Lung (tissue), 17 donors: ENCODE measurements at places on chromosomes 4 and X. TPM values are rescaled to one million over a fixed set of nuclear protein-coding genes. Genes with fewer than 3 reads are reported as not detected.
A peak's percentile ranks its signal among the peaks of the same experiment; 100 is the strongest.

DNA sequence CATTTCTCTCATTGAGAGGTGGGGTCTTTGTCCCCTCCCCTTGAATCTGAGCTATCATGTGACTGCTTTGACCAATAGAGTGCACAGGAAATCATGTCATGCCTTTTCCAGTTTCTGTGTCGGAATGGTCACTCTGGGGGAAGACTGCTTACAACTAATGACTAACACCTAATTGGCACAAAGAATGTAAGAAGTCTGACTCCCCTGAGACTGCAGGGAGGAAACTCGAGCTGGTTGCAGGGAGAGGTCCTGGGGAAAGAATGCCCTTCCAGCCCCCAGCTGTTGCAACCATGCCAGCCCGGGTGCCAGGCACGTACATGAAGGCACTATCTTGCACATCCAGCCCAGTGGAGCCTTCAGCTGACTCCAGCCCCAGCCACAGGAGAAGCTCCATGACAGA, 254.2 kb downstream of the DHX15 start:
- H3K27ac ChIP-seq: no peak overlapping the region
- no peak overlapping the region for H3K4me3 ChIP-seq

GRCh38 chr4:143489106-143489505, 24.4 kb upstream of the SMARCA5 start:
- H3K36me3 ChIP-seq: no peaks in the 10 kb centered on the region
- no peaks in the 10 kb centered on the region for H3K27me3 ChIP-seq
- no peak overlapping the region for H3K4me3 ChIP-seq
- no peaks in the 10 kb centered on the region for H3K4me1 ChIP-seq

GRCh38 chr4:140174543-140174942, 20.6 kb upstream of the MAML3 start:
- DNase-seq: no peak
- H3K27me3 ChIP-seq: no peaks in the 10 kb centered on the region
- H3K4me1 ChIP-seq: no peaks in the 10 kb centered on the region
- no peak overlapping the region for H3K4me3 ChIP-seq
- H3K36me3 ChIP-seq: no peaks in the 10 kb centered on the region
- no peak overlapping the region for H3K27ac ChIP-seq

DNA sequence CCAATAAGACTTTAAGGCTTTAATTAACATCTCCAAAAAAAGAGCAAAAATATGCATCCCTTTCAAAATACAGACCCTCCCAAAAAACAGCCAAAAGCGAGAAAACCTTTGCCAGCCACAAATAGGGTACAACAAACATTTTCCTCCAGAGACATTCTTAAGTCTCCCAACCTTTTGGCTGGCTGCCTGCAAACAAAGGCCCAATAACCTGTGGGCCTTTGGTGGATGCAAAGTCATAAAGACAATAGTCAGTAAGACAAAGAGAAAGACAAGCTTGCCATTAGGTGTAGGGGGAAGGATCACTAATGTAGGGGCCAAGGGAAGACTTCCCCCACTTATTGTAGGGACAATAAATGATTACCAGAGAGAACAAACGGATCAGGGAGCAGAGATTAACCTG, 215.5 kb upstream of the ZFP42 start:
- no peak overlapping the region for H3K27ac ChIP-seq
- no peak for DNase-seq
- no peaks in the 10 kb centered on the region for H3K27me3 ChIP-seq
- no peaks in the 10 kb centered on the region for H3K4me1 ChIP-seq
- H3K4me3 ChIP-seq: no peak overlapping the region

- H3K27me3 ChIP-seq: no peaks in the 10 kb centered on the region
- no peak overlapping the region for H3K27ac ChIP-seq
- DNase-seq: peak; percentile 59
- no peaks in the 10 kb centered on the region for H3K36me3 ChIP-seq
Observed at GRCh38 chr4:81905971-81906370, 434.3 kb upstream of the RASGEF1B start.

DNA sequence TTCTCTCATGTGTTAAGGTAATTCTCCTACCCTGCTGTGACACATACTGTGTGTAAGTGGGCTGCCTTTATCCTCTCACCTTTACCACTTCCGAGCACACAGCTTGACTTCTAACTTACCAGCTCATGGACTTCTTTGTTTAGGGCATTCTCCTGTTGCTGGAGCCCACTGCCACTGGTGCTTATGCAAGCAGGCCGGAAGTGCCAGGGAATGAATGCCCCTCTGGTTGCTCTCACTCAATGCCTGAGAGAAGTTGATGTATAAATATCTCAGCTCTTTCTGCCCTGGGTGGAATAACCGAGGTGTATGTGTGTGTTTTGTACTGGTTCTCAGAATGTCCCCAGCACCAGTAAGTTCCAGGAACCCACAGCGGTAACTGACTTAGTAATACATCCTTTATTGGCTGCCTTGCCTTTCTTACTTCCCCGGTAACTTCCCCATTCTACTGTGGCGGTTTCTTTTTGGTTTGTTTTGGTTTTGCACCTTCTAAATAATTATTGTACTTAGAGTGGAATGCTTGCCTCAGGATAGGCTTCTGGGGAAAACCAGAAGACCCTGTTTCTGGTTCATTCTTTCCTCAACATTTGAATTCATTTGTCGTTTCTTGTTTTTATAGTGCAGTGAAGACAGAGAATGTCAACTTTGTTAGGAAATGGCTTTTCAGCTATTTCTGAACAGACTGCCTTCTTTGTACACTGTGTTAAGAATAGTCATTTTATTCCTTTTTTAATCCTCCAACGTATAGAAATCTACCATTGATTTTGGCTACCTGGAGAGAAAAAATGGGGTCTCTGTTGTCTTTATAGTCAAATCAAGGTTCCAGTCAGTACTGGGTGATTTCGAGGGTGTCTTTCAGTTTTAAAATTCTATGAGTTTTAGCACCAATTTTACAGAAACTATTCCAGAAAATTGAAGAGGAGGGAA, 45.4 kb downstream of the CXorf58 start:
- no peak overlapping the region for H3K4me3 ChIP-seq
- H3K36me3 ChIP-seq: no peaks in the 10 kb centered on the region
- no peak overlapping the region for H3K27ac ChIP-seq
- peaks cover 24% of the 10 kb centered on the region for H3K27me3 ChIP-seq

GRCh38 chr4:54144199-54144598, 44.2 kb downstream of the GSX2 start:
- no peak for DNase-seq
- no peaks in the 10 kb centered on the region for H3K36me3 ChIP-seq
- H3K4me3 ChIP-seq: no peak overlapping the region
- no peaks in the 10 kb centered on the region for H3K27me3 ChIP-seq
- H3K4me1 ChIP-seq: no peaks in the 10 kb centered on the region
- no peak overlapping the region for H3K27ac ChIP-seq

DNA sequence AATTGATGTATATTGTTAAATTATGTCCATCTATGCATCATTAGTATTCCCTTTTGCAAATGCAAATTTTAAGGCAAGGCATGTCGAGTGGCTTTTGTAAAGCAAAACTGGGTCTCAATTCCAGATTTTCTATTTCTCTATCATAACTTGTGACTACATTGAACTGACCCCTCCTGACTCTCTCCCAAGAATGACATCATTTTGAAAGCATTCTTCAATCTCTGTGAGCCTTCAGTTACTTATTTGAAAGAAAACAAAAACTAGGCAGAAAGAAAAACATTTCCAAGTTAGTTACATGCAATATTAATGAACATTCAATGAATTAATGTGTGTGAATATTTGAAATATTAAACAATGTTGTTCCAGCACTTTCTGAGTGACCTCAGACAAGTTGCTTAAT, 314.3 kb upstream of the CLNK start:
- no peaks in the 10 kb centered on the region for H3K27me3 ChIP-seq
- no peak overlapping the region for H3K27ac ChIP-seq
- no peaks in the 10 kb centered on the region for H3K4me1 ChIP-seq

DNA sequence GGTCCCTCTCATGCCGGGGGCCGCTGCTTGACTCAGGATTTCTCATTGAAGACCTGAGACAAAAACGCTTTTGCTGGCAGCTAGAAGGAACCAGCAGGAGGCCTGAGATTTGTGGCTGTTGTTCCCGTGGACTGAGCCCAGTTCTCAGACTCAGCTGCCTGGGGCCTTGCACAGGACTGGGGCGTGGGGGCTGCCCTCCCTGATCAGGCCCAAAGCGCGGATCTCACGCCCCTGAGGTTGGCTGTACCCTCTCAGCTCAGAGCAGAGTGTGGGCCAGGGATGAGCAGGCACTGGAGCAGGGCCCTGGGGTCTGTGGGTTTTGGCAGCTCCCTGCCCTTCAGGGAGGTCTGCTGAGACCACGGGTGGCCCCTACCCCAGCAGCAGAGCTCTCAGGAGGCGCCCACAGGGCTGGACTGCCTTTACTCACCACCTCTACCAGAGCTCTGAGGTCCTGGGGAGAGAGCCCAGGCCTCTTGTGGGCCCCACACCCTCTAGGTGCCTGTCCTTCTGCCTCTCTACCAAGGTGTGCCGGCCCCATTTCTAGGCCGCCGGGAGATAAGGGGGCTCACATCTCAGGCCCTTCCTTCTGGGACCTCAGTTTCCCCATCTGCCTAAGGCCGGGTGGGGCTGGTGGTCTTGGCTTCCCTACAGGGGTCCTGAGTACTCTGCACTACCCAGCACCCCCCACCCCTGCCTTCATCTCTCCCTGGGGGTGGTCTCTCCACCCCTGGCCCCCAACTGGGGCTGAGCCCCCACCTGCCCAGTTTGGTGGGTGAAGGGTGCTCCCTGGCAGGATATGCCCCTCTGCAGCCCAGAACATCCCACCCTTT, 5.6 kb downstream of the MSANTD1 start:
- DNase-seq: no peak
- H3K27ac ChIP-seq: no peak overlapping the region
- H3K4me3 ChIP-seq: no peak overlapping the region
- no peaks in the 10 kb centered on the region for H3K36me3 ChIP-seq
- peaks cover 2% of the 10 kb centered on the region for H3K4me1 ChIP-seq

GRCh38 chrX:132591719-132592275, 103.0 kb upstream of the MBNL3 start:
- H3K27ac ChIP-seq: no peak overlapping the region
- no peak overlapping the region for H3K4me3 ChIP-seq
- no peak for DNase-seq
- H3K4me1 ChIP-seq: no peaks in the 10 kb centered on the region
- H3K27me3 ChIP-seq: no peaks in the 10 kb centered on the region

DNA sequence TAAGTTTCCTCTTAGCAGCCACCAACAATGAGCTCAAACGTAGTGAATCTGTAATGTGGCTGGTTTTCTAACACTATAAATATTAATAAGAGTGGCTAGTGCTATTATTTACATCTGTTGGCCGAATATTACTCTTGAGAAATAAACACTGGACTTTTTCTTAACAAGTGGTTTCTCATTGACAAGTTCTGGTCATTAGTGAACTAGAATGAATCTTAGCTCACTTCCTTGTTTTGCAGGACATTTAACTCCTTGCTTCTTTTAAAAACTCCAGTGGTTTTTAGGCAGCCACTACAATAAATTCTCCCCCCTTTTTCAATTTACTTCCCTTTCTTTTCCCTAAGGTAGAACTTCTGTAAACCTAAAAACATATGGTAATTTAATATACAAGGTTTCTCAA, 177.2 kb downstream of the ARAP2 start:
- no peak overlapping the region for H3K4me3 ChIP-seq
- DNase-seq: no peak
- no peaks in the 10 kb centered on the region for H3K36me3 ChIP-seq
- H3K4me1 ChIP-seq: no peaks in the 10 kb centered on the region

DNA sequence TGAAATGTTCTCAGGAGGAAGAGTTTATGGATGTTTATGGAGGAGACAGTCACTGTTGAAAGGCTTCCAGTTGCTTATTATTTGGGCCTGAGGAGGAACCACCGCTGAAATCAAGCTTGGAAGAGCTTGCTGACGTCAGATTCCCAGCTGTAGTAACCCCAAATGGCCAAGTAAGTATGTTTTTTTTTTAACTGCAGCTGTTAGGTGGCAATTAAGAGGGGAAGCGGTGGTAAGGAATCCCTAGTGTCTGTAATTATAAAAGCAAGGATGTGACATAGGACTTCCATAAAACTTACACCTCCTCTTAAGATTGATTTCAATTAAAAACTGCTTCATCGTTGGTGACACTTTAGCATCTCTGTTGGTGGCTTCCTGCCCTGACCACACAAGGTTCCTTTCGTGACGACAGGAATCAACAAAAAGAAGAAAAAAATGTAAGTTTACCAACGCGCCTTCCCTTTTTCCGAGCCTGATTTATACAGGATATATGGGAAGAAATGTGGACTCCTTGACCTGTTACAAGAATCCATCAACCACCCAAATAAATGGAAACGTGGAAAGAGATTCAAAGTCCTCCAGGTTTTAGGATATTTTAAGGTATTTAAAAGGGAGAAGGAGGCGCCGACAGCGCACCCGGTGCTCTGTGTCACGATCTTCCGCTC, 884 bp downstream of the RELL1 start:
- peak overlapping the region; percentile 99 for H3K27ac ChIP-seq
- peak overlapping the region; percentile 94 for H3K4me3 ChIP-seq
- H3K27me3 ChIP-seq: no peaks in the 10 kb centered on the region
- H3K36me3 ChIP-seq: no peaks in the 10 kb centered on the region

DNA sequence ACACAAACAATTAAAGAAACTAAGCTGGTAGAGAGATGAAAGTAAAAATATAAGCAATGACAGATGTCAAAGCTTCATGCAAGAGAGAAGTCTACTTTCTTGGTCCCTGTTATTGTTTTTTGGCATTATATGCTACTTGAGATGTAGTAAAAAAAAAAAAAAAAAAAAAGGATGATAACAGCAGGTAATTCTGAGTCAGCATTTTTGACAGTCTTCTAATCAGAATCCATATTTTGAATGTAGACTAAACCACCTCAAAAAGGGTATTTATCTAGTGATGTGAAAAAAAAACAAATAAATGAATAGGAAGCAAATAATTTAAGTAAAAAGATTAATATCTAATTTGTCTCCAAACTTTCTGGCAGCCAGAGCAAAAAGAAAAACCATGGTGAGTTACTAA, 422.2 kb upstream of the CPEB2 start:
- no peaks in the 10 kb centered on the region for H3K36me3 ChIP-seq
- no peak for DNase-seq
- no peak overlapping the region for H3K27ac ChIP-seq
- no peak overlapping the region for H3K4me3 ChIP-seq
- H3K4me1 ChIP-seq: no peaks in the 10 kb centered on the region

DNA sequence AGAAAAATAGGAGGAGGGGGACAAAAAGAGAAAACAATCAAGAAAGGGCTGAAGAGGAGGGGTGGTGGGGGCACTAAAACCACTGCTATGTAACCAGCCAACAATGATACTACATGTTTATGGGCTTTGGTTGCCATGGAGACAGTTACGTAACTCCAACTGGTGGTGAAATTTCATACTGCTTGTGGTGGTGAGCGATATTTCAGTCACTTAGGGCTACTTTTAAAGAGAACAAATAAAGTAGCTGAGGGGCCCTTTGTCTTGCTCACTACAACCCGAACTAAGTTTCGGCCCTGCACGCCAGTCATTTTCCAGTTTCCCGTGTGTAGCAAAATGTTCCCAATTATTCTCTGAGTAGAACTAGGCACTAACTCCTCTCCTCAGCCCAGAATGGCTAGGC, 275.2 kb upstream of the EDA2R start:
- no peak overlapping the region for H3K4me3 ChIP-seq
- no peaks in the 10 kb centered on the region for H3K27me3 ChIP-seq
- no peaks in the 10 kb centered on the region for H3K36me3 ChIP-seq
- H3K27ac ChIP-seq: no peak overlapping the region

The RBM41 gene
- 13.5 TPM for total RNA-seq

The GAGE12H gene
- not detected for total RNA-seq

The OTUD6A gene
- not detected for total RNA-seq

The AMER1 gene
- 4.0 TPM for total RNA-seq

The FRAS1 gene
- total RNA-seq: 53.8 TPM

The AWAT2 gene
- total RNA-seq: not detected

The GABRA4 gene
- 0.09 TPM for total RNA-seq
